ENCODE measurements at places on chromosomes 12 and 14. TPM values are rescaled to one million over a fixed set of nuclear protein-coding genes. Genes with fewer than 3 reads are reported as not detected.

The P2RX7 gene
- total RNA-seq = 3.2 TPM

The CABP1 gene
- not detected for total RNA-seq

The FAM234B gene
- 10.5 TPM for total RNA-seq

The CLEC2A gene
- not detected for total RNA-seq

The CFAP54 gene
- 68.3 TPM for total RNA-seq

The MORN3 gene
- total RNA-seq = 0.29 TPM
